ENCODE measurements at places on chromosomes 7 and 10.
A peak's percentile ranks its signal among the peaks of the same experiment; 100 is the strongest.

DNA sequence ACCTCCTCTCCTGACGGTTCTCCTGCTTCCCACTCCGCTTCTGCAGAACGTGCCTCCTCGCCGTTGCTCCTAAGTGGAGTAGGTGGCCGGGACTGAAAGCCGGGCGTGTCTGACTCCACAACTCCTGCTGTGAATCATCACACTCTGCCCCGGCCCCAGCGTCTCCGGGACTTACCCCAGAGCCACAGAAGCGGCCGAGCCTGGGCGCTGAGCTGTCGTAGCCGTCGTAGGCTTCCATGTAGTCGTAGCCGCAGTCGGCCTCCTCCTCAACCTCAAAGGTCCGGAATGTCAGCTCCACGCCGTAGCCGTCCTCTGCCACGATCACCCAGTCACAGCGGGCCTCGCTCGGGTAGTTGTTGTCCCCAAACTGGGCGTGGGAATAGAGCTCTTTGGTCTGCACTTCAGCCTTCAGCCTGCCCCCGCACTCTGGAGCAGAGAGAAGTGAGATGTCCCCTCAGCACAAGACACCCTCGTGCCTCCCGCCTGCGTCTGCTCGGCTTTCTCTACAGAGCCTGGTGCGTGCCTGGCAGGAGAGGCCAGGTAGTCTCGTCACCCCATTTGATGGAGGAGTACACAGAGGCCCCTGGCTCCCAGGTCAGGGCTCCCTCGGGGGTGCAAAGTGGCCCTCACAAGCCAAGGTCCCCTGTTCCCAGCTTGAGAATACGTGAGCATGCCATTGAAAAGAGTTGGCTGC lies 11.2 kb upstream of the OPALIN start:
- no peak for DNase-seq

DNA sequence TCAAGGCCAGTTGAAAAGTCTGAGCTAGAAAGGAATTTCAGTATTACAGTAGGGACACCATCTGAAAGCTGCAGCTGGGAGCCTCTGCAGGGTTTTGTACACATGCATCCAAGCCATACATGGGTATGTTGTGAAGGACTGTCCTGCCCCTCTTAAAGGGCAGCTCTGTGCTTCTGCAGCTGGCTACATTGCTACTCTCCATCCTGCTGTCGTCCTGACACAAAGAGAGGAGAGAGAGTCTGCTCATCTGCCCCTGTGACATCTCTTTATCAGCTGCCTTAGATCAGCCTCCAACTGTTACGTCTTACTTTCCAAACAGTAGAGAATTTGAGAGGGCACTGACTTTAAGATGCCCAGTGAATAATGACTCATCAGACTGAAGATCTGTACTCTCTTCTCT lies 602.7 kb downstream of the SORCS3 start:
- DNase-seq, result no peak

DNA sequence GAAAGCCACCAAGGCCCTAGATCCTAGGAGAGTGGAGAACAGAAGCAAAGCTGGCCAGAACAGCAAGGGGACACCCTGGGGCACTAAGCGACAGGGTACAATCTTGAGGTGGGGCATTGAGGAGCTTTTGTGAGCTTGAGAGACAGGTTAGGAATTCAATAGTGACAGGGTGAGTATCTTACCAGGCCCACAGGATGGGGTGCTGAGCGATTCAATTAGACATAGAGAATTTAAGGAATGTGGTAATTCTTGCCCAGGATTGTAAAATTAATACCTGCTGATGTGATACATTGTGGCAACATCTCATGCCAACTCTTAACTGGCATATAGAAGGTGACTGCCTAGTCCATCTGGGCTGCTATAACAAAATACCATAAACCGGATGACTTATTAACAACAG lies 14.0 kb downstream of the RBP3 start:
- DNase-seq, result no peak

DNA sequence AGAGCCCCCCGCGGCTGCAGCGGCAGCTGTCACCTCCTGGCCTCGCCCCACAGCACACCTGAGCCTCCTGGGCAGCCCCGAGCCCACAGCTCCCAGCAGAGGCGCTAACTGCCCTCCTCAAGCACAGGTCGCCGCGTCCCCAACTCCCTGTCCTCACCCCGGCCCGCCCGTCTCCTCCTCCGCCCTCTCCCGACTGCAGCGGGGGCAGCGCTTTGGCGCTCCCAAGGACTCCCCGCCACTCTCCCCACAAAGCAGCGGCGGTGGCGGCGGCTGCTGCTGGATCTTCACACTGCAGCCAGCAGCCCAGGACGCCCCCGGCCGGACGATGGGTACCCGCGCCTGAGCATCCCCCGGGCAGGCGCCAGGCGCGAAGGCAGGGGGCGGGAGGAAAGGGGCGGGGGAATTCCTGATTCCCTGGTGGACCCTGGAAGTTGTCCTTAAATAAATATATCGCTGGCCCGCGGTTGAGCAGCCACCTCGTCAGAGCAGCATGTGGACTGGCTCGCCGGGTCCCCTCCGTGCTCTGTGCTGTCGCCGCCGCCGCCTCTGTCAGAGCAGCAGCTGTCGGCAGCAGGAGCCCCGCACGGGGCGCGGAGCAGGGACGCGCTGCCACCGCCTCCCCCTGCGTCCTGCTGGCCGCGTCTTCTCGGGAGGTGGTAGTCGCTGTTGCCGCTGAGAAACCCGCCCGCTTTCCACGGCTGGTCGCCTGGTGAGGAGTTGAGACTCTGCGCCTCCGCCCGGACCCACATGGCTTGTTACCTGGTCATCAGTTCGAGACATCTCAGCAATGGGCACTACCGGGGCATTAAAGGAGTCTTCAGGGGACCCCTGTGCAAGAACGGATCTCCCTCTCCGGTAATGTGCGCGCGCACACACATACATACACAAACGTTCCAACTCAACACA lies at the start of gene ZNF804B:
TSS of gene ZNF804B (plus strand) at position 471 of the 906 bp plus-strand sequence. CDS start at position 748, 277 bp downstream.
- no peak for DNase-seq

GRCh38 chr10:72096115-72097000 lies 8.0 kb upstream of the SPOCK2 start:
- DNase-seq, result no peak

GRCh38 chr7:55413442-55413841 lies 48.3 kb downstream of the LANCL2 start:
- DNase-seq, result no peak

GRCh38 chr7:32952876-32953275 lies 4.4 kb upstream of the FKBP9 start:
- no peak for DNase-seq

DNA sequence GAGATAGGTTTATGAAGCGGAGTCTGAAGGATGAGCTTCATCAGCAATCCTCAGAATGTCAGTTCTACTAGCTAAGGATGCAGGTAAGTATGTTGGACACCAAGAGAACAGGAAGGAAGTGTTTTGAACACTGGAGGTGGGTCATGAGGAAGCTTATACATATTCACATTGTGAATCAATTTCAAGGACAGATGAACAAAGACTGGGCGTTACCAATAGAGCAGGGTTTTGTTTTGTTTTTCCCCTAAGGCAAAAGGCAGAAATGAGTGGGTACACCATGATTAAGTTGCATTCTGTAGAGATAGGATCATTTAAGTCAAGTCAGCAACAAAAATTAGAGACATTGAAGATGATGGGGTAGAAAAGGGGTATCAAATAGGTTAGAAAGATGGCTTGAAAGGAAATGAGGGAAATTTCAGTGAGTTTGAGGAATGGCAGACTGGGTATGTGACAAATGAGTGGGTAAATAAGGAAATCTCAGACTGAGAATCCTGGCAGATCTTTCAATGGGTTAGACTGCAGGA lies 51.7 kb downstream of the MEST start:
- DNase-seq, result no peak

- peak; percentile 19 for DNase-seq
Measured at GRCh38 chr7:20577441-20578071, 37.9 kb upstream of the ABCB5 start.

DNA sequence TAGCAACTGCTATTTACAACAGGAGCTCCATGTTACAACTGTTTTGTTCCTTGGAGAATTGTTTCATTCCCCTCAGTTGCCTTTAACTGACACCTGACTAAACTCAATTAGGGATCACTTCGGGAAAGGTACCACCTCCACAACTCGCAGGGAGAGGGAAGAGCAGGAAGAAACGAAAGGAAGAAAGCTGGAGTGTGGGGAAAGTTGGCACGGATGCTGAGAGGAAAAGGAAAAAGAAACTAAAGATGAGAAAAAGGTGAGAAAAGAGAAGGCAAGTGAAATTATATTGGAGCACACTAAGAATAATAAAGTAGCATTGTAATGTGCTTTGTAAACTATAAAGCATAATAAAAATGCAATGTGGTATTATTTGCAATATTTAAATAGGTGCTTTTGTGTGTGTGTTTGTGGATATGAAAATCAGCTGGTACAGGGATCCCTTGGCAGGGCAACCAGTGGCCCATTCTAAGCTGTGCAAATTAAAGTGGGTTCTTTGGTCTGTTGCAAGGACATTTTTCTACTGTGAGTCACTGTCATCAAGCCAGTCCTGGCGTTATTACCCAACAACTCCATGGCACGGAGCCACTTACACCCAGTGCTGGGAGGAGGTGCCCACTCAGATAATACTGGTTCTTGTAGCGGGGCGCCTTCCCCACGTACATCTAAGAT lies 45.9 kb downstream of the HIPK2 start:
- DNase-seq, result peak; percentile 33

DNA sequence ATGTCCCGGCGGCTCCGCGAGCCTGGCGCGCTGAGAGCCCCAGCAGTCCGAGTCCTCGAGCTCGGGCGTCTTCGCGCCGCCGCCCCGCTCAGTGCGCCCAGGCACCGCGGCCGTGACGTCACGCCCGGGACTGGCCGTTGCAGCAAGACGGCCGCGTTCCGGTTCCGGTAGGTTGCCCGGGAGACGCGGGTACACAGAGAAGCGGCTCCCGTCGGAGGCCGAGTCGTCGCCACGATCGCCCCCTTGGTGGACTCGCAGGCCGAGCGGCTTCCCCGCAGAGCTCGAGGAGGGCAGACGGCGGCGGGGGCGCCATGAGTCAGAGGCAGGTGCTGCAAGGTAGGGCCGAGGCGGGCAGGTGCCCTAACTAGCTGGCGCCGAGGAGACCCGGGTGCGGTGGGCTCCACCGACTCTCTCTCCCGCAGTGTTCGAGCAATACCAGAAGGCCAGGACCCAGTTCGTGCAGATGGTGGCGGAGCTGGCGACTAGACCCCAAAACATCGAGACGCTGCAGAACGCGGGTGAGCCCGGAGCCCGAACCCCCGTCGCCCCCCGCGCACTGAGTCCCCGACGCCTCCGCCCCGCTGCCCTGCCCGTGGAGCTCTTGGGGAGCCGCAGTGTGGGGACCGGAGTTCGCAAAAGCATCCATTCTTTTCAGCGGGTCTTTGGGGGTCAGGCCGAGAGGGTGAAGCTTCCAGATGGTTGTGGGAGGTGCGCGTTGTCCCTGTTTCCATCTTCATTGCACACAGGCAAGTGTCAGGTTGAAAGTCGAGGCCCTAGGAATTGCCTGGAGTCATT lies at the start of gene SPAG6:
TSS of gene SPAG6 (plus strand) at position 196 of the 795 bp plus-strand sequence. CDS start at position 312, 116 bp downstream.
- no peak for DNase-seq

- DNase-seq, result no peak
Measured at GRCh38 chr10:3472287-3473051, 299.9 kb upstream of the PITRM1 start.

DNA sequence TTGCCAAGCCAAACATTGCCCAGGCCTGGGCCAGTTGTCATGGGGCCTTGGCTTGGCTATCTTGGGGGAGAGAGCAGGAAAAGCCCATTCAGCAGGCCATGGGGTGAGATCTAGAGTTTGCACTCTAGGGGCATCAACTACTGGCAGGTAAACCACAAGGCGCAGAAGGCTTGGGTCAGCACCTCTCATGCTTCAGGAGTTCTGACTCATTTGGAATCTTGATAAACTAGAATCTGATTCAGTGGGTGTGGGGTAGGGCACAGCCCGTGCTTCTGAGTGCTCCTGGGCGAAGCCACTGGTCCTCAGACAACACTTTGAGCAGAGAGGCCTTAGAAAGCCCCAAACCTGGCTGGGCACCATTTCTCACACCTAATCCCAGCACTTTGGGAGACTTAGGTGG lies 81.1 kb downstream of the RGS10 start:
- no peak for DNase-seq

DNA sequence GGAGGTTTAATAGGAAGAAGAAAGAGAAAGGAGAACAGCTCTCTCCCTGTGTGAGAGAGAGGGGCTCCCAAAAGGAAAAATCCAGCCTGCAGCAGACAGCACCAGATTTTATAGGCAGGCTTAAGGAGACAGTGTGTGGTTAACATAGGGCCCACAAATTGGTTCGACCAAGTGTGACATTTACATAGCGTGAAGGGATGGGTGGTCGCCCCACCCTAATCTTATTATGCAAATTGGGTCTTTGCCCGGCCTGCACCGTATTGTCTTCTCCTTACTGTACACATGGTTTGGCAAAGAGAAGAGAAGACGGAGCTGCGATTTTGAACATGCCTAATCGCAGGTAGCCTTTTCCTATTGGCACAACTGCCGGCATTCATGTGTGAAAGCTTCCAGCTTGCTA lies 756.3 kb downstream of the NXPH1 start:
- DNase-seq, result no peak

GRCh38 chr10:63384675-63385074 lies 81.1 kb downstream of the JMJD1C start:
- no peak for DNase-seq
